ENCODE measurements at places on chromosomes 7 and 10. TPM values are rescaled to one million over a fixed set of nuclear protein-coding genes. Genes with fewer than 3 reads are reported as not detected.

The KCNIP2 gene
- total RNA-seq, result 1.9 TPM

The TBX20 gene
- total RNA-seq, result not detected

DNA sequence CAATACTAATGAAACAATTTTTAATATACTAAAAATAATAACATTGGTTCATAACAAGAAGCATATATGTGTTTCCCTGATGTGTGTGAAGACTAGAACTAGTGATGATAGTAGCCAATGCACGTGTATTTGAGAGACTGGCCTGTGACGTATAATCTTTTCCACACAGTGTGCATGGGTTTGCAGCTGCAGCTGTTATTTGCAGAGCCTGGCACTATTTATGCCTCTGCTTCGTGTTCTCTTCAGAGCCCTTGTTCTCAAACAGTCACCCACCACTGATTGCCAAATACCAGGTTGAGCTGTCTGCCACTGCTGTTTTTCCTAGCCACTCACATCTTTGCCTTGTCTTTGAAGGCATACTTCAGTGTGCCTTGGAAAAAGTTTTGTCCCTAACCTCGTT lies 531.7 kb downstream of the ETV1 start:
- no peaks in the 10 kb centered on the region for H3K4me1 ChIP-seq
- no peak overlapping the region for H3K4me3 ChIP-seq
- no peak for DNase-seq
- H3K27ac ChIP-seq, result no peak overlapping the region

DNA sequence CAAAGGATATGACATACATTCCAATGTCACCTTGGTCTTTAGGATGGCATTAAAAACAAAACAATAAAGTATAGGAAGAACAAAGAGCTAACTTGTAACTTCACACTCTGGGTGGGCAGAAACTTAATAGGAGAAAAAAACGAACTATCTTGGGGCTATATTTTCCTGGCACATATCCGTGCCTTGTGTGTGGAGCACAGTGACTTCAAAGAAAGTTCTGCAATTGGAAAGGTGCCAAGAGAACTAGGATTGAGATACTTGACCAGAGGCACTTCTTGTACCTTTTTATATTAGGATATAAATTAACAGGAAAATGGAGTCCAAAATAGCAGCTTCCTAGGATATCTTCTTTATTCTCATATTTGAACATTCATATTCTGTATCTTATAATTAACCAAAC lies 148.4 kb downstream of the SEMA3D start:
- no peak for DNase-seq
- H3K4me3 ChIP-seq, result no peak overlapping the region
- no peak overlapping the region for H3K27ac ChIP-seq
- no peaks in the 10 kb centered on the region for H3K4me1 ChIP-seq
- H3K36me3 ChIP-seq, result no peaks in the 10 kb centered on the region
- no peaks in the 10 kb centered on the region for H3K27me3 ChIP-seq

- DNase-seq, result no peak
- H3K27me3 ChIP-seq, result no peaks in the 10 kb centered on the region
- no peaks in the 10 kb centered on the region for H3K36me3 ChIP-seq
- H3K4me1 ChIP-seq, result no peaks in the 10 kb centered on the region
- H3K27ac ChIP-seq, result no peak overlapping the region
Observed at GRCh38 chr7:117772421-117772820, 100.8 kb downstream of the CTTNBP2 start.

- no peak overlapping the region for H3K27ac ChIP-seq
- H3K4me1 ChIP-seq, result peaks cover 3% of the 10 kb centered on the region
- no peaks in the 10 kb centered on the region for H3K36me3 ChIP-seq
- no peaks in the 10 kb centered on the region for H3K27me3 ChIP-seq
- H3K4me3 ChIP-seq, result no peak overlapping the region
Observed at GRCh38 chr10:92839191-92840085, 8.9 kb upstream of the EXOC6 start.

GRCh38 chr7:146993764-146994163 lies 877.2 kb downstream of the CNTNAP2 start:
- DNase-seq, result no peak
- no peaks in the 10 kb centered on the region for H3K4me1 ChIP-seq
- H3K4me3 ChIP-seq, result no peak overlapping the region
- H3K27ac ChIP-seq, result no peak overlapping the region
- no peaks in the 10 kb centered on the region for H3K36me3 ChIP-seq

GRCh38 chr7:125830743-125831142 lies 901.1 kb upstream of the POT1 start:
- H3K27me3 ChIP-seq, result no peaks in the 10 kb centered on the region
- no peaks in the 10 kb centered on the region for H3K4me1 ChIP-seq
- H3K27ac ChIP-seq, result no peak overlapping the region
- DNase-seq, result no peak

DNA sequence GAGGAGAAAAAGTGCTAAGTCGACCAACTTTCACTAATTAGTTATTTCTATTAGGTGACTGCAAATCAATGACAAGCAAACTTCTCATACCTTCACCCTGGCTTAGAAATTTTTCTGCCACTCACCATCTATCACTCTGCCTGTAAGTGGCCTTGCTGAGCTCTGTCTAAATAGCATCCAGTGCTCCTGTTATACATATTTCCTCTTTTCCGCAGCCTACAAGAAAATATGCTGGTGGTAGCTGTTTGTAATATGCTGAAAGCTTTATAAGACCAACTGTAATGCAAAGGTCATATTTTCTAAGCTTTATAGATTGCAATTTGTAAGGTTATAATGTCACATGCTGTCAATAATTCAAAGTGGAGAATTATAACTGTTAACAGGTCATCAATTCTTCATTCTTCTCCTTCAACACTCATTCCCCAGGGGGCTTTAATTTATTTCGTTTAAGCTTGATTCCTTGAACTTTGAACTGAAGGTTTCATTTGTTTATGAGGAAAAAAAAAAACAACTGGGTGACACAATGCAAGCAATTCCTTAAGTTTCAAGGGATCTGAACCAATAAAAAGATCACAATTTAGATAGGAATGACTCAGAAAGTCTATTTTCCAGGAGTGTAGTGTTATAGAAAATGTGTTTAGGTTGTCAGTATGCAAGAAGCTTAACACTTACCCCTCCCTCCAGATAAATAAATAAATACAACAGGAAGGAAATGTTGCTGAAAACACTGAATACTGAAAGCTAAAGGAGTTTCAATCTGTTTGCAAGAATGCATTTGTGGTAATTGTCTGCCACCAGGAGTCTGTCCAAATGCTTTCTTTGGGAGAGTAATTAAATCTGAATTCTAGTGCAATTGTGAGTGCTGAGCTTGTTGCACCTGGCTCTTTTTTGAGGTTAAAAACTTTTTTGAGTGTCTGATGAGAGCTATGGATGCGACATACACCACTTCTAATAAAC lies 183.7 kb downstream of the SORCS1 start:
- no peaks in the 10 kb centered on the region for H3K27me3 ChIP-seq
- no peak overlapping the region for H3K4me3 ChIP-seq
- no peak overlapping the region for H3K27ac ChIP-seq
- H3K4me1 ChIP-seq, result no peaks in the 10 kb centered on the region
- H3K36me3 ChIP-seq, result no peaks in the 10 kb centered on the region
- no peak for DNase-seq

GRCh38 chr7:36154255-36155212 lies 1.5 kb downstream of the EEPD1 start:
- DNase-seq, result no peak
- H3K27me3 ChIP-seq, result peaks cover 5% of the 10 kb centered on the region
- peak overlapping the region; percentile 52 for H3K4me3 ChIP-seq
- H3K36me3 ChIP-seq, result no peaks in the 10 kb centered on the region

Measured in activated CD8-positive, alpha-beta T cell treated with anti-CD3 and anti-CD28 coated beads, Interleukin-2, amount 10 ng/mL, durations not matched to agents 7 days and 5 days (primary cell).